Renal cortex interstitium (tissue), 15 donors: ENCODE measurements at places on chromosomes 3 and 15.
A peak's percentile ranks its signal among the peaks of the same experiment; 100 is the strongest.

DNA sequence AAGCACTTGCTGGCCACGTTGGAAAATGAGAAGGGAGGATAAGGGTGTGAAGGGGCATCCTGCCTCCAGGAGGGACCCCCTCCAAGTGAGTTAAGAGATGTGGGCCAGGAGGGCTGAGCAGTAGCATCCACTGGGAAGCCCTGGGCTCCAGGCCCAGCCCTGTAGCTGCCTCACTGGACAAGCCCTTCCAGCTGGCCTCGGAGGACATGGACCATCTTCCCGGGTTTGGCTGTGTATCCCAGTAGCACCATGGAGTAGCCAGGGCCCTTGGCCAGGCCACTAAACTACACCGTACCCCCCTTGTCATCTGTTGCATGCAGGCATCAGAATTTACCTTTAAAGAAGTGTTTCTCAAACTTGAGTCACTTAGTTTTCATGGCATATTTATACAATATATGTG lies 29.4 kb upstream of the ALDH1L1 start:
- no peak for DNase-seq

DNA sequence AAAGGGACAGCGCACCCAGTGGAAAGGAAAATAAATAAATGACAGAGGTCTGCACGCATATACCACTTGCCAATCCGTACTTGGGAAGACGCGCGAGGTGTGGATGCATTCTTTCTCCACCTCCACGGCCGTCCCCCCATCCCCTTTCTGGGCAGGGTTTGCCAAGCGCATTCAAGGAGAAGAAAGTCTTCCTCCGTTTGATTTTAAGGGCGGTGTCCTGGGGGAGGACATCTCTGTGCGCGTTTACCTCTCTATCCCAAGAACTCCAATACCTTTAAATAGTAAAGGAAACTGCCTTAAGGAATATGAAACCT lies 576 bp upstream of the MB21D2 start:
- DNase-seq: no peak

DNA sequence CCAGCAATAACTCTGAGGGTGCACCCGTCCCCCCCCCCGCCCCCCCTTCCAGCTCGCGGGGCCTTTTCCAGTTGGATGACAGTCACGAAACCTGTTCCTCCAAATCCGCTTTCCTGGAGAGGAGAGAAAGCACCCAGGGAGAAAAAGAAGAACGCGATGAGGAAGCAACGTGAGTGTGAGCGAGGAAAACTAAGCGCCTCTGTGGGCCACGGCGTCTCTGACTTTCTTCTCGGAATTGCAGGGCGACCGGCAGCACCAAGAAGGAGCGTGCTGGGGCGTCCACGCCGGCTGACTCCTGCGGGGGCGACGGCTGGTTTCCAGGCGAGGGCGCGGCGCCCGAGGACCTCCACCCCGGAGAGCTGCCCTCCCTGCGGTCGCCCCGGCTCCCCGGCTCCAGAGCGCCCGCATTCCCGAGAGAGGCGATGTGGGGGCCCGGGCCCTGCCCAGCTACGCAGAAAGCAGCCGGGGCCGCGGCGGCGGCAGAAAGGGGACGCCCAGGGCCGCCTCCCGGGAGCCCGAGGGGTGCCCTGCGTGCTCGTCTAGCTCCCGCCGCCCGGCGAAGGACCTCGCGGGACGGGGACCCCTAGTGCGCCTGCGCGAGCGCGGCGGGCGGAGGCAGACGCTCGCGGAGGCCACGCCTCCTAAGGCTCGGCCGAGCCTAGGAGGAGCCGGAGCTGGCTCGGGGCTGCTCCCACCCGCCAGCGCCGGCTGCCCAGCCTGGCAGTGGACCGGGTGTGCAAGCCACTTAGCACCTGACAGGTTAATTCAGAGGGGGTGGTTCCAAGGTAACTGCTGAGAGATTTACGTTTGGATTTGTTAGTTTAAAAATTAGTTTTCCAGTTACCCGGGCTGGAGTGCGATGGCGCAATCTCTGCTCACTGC lies 15.3 kb upstream of the ADIPOQ start:
- DNase-seq: peak; percentile 76

- no peak for DNase-seq
Observed at GRCh38 chr3:62798000-62798399, 77.2 kb downstream of the CADPS start.

DNA sequence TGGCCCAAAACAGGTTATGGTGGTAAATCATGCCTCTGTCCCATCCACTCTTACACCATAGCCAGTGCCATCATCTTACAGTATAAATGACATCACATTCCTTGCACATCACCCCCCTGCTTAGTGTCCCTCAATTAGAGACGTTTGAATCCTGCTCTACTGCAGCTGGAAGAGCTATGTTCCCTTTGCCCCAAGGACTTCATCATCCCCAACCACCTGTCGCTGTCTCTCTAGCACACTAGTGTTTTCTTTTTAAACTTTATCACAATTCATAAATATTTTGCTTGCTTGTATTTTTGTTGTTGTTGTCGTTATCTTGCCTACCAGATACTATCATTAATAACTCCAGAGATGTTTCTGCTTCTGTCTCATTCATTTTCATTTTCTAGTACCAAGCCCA lies 28.7 kb downstream of the SPTSSB start:
- DNase-seq: no peak

DNA sequence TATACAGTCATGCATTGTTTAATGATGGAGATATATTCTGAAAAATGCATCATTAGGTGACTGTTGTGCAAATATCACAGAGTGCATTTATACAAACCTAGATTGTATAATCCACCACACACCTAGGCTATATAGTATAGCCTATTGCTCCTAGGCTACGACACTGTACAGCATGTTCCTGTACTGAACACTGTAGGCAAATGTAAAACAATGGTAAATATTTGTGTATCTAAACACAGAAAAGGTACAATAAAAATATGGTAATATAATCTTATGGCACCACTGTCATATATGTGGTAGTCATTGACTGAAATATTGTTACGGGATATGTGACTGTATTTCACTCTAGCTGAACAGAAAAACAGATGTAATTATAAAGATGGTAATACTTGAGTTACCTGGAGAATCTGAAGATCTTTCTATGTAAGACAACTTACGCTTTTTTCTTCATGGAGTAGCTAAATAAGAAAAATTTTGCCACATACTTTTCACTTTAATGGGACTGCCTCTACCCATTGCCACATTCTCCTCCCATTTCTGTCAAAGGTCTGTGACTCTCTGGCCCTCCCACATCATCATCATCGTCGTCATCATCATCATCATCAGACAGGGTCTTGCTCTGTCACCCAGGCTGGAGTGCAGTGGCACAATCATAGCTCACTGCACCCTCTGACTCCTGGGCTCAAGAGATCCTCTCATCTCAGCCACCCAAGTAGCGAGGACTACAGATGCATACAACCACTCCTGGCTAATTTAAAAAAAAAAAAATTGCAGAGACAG lies 7.2 kb downstream of the PCOLCE2 start:
- no peak for DNase-seq

DNA sequence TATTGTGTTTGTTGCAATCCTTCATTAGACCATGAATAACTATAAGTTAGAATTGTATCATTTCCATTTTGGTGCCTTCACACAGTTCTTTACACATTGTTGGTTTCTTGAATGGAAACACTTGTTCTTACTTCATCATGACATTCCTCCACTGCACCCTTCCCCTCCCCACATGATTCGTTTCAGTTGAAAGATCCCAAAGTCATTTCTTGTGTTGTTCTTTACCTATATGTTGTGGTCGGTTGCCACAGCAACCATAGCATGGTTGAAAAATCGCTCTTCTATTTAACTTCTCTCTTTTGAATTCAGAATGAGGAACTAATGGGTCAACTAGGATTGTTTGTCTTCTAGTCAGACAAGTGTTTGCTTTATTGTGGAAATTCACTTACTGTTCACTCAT lies 103.3 kb downstream of the IL1RAP start:
- peak; percentile 57 for DNase-seq

- no peak for DNase-seq
Observed at GRCh38 chr3:35492841-35493240, 146.5 kb upstream of the ARPP21 start.

GRCh38 chr15:28979208-28979841 lies 93.6 kb downstream of the APBA2 start:
- DNase-seq: no peak

GRCh38 chr3:46946416-46946815 lies 30.1 kb downstream of the CCDC12 start:
- no peak for DNase-seq

GRCh38 chr3:38136393-38136776 lies 542 bp downstream of the ACAA1 start:
- DNase-seq: no peak

GRCh38 chr15:92846741-92847140 lies 53.4 kb upstream of the CHD2 start:
- DNase-seq: no peak

- peak; percentile 72 for DNase-seq
Observed at GRCh38 chr3:120093911-120094775, at the start of gene GSK3B. Gene GSK3B (minus strand): TSS chr3:120094447. CDS start chr3:120093434, 1,013 bp downstream.

DNA sequence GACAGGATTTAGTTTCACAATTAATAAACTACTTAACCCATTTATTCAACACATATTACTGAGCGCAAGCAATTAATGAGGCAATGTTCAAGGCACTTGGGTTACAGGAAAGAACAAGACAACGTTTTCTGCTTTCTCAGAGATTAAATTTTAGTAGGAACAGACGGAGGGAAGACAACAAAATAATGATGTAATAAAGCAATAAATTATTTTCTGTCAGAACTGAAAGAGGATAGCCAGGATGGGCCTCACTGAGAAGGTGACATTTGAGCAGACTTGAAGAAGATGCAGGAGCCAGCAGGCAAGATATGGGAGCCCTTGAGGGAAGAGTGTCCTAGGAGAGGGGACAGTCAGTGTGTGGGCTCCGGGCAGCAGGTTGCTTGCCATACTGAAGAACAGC lies 11.3 kb upstream of the RPL14 start:
- no peak for DNase-seq

DNA sequence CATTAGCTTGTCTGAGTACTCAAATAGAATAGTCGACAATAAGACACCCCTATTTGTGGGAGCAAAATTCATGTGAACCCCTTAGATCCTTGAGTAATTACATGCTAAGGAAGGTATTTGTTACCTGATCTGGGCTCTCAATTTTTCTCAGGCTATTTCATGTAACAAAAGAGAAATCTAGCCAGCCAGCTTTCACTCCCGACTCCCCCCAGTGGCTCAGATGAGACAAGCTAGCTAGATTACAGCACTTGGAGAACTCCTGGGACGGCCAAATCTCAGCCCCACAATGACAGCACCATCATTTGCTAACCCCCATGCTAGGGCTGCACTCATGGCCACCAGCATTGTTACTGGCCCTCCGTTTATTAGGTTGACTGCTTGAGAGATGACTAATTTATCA lies 41.3 kb downstream of the GLDN start:
- no peak for DNase-seq
